Adrenal gland (tissue), 19 donors: ENCODE measurements at places on chromosomes 3 and 15. TPM values are rescaled to one million over a fixed set of nuclear protein-coding genes. Genes with fewer than 3 reads are reported as not detected.

DNA sequence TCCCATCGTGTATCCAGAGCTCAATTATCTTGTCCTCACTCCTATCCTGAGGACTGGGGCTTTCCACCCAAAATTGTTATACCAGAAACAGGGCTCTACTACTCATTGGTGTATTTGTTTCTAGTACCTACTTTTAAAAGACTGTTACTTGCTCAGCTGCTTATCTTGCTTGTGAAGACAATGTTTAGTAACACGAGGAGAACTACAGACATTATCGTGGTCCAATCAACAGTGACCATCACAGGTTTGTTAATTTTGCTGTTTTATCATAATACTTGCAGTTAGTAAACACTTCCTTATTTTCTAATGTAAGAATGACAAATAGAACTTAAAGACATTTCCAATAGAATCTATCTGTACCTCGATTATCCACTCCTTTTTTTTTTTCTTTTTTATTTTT is 13.5 kb downstream of the LRCH3 start:
- DNase-seq = no peak

DNA sequence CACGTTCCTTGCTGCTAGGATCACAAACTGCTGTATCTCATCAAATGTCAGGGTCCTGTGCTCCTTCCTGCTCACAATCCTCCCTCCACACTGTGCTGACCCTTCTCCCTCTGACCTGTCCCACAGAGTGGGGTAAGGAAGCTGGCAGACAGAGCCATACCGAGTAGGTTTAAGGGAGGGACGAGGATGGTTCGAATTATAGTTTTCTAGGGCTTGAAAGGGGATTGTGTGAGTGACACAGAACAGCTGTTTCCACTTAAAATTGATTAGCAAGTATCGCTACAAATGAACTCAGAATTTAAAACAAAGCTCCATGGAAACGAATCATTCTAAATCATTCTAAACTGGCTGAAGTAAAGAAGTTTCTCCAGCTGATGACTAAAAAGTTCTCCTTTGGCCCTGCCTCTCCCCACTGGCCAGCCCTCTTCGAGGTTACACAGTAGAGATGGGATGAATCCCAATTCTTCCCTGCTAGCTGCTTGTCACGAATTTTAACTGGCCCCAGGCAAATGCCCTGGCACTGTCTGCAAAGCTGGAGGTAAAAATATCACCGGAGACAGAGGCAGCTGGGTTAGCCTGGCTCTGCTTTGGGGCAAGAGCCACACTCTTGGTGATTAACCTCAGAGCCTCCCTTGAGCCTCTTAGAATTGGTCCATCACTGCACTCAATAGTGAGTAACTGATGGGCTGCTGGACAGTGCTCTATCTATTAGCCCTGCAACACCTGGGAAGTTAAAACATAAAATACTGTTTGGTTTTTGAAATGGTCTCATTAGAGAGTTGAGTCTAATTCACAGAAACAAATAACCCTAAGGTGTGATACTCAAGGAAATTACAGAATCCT is 194.9 kb downstream of the CHST2 start:
- no peak for DNase-seq

GRCh38 chr3:110969229-110970211 is 102.1 kb upstream of the NECTIN3 start:
- no peak for DNase-seq

GRCh38 chr15:62870216-62870615 is 172.3 kb upstream of the TPM1 start:
- no peak for DNase-seq

GRCh38 chr3:38608961-38609360 is 40.5 kb downstream of the SCN5A start:
- DNase-seq = no peak

DNA sequence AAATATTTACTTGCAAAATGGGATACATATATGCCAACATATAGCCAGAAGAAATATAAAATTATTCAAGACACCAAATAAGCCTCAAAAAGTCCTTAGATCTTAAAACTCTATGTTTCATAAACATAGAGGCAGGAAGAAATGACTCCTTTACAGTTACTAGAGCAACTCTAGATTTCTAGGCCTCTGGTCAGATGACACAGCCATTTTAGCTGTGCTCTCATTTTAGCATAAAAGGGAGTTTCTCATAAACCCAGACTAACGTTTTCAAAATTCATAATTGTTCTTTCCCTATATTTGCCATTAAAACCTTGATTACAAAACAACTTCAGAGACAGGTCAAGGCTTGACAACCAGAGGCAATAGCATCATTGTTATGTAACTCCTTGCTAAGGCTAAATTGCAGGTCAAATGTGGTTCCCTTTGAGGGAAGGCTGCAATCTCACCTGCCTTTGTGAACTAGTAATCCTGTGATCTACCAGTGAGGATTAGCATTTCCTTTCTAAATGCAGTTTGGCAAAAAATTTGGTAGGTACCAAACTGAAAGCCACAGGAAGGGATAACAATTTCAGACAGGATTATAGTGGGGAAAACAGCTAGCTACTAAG is 8.2 kb downstream of the THOC7 start:
- DNase-seq = peak; percentile 8

- peak; percentile 61 for DNase-seq
These were observed 317.3 kb downstream of the FGF12 start for GRCh38 chr3:192409838-192410683.

GRCh38 chr15:65371976-65372786 is 5.6 kb downstream of the IGDCC3 start:
- no peak for DNase-seq

DNA sequence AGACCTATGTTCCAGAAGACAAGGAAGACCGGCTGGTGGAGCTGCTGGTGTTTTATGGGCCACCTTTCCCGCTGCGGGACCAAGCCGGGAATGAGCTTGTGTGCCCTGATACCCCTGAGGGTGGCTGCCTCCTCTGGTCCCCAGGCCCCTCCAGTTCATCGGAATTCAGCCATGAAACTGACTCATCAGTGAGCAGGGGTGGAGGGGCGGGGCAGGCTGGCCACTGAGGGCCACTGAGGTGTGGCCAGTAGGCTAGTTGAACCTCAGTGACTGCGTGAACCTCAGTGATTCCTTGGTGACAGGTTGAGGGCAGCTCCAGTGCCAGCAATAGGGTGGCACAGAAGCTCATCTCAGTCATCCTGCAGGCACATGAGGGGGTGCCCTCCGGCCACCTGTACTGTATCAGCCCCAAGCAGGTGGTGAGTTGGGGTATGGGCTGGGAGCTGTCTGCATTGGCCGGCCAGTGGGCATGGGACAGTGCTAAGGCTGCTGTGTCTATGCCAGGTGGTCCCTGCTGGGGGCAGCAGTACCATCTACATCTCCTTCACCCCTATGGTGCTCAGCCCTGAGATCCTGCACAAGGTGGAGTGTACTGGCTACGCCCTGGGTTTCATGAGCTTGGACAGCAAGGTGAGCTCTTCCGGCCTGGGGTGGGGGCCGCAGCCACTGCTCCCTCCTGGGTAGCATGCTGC is 20.3 kb downstream of the ACAA1 start:
- peak; percentile 45 for DNase-seq

The NUP210 gene
- total RNA-seq = 9.6 TPM

GRCh38 chr3:180433152-180433551 is 168.8 kb upstream of the TTC14 start:
- DNase-seq = no peak

The ITIH1 gene
- 0.38 TPM for total RNA-seq

DNA sequence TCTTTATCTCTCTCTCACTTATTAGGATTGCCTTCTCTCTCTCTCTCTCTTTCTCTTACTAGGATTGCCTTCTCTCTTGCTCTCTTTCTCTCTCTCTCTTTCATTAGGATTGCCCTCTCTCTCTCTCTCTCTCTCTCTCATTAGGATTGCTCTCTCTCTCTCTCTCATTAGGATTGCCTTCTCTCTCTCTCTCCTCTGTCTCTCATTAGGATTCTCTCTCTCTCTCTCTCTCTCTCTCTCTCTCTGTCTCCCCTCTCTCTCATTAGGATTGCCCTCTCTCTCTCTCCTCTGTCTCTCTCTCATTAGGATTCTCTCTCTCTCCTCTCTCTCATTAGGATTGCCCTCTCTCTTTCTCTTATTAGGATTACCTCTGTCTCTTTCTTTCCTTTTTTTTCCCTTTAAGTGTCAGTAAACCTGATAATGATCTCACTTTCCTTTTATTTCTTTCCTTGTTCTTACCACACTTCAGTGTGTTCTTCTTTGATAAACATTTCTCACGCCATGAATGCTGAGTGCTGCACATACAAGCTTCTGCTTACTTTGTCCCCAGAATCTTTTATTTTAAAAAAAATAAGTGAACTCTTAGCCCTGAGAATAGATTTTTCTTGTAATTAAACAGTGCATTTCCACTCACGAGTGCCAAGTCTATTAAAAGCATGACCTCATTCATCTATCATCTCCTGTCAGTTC is 243.4 kb upstream of the TBC1D5 start:
- DNase-seq = no peak

- DNase-seq = no peak
These were observed 301.2 kb downstream of the OXSM start for GRCh38 chr3:26091096-26091495.

The CCDC191 gene
- 2.7 TPM for total RNA-seq

- peak; percentile 84 for DNase-seq
These were observed at the start of gene ZNF639 for GRCh38 chr3:179322286-179323196. Gene ZNF639 (plus strand): TSS chr3:179323031. CDS start chr3:179328294, 5,263 bp downstream.

DNA sequence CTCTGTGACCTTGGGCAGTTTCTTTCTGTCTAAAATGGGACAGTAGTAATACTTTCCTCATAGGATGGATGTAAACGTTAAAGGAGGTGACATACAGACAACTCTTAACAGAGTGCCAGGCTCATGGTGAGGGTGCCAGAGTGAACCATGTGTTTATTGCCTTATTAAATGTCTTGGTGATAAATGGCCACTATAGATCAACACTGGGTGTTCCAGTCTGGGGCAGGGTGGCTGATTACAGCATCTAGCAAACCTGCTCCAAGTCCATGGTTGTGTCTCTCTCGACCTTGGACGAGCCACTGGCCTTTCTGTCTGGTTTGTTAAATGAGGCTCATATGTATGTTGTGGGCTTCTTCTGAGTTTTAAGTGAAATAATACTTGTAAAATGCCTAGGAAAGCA is 75.1 kb downstream of the TRAK1 start:
- DNase-seq = no peak

- peak; percentile 4 for DNase-seq
These were observed 51.8 kb downstream of the RGMA start for GRCh38 chr15:93036951-93037819.
